ENCODE measurements at places on chromosomes 12 and 14.

DNA sequence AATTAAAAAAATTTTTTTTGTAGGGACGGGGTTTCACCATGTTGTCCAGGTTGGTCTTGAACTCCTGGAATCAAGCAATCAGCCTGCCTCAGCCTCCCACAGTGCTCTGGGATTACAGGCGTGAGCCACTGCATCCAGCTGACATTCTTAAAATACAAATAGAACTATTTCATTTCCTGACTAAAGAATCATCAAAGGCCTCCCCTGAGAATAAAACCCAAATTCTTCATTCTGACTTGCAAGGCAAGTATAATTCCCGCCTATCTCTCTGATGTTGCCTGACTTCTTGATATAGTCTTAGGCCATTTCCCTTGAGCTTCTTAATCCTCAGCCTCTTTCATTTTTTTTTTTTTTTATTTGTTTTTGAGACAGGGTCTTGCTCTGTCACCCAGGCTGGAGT, 4.4 kb upstream of the BICD1 start:
- no peak for DNase-seq

DNA sequence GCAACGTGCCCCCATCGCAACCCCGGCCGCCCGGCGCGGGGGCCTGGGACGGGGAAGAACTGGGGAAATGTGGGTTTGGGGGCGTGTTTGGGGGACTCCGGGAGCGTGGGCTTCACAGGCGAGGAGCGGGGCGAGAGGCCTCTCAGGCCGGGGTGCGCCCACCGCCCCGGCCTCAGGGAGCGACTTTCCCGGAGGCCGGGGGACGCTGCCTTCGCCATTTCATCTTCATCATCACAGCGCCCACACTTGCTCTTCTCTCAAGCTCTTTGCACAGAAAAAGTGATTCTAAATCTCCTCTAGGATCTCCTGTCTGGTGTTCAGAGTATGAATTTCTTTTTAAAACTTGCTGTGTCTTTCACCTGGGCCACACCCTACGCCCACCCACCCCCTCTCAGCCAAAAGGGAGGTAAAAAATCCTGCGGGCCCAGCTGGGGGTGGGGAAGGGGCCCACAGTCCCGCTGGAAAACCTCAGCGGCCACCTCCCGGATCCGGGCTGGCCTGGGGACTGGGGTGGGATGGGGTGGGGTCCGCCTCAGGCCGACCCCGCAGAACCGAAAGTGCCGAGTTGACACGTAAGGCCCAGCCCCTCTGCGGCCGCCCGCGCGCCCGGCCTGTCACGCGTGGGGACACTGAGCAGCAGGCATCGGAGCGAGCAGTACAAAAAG, 7.4 kb downstream of the CDKN1B start:
- no peak for DNase-seq

DNA sequence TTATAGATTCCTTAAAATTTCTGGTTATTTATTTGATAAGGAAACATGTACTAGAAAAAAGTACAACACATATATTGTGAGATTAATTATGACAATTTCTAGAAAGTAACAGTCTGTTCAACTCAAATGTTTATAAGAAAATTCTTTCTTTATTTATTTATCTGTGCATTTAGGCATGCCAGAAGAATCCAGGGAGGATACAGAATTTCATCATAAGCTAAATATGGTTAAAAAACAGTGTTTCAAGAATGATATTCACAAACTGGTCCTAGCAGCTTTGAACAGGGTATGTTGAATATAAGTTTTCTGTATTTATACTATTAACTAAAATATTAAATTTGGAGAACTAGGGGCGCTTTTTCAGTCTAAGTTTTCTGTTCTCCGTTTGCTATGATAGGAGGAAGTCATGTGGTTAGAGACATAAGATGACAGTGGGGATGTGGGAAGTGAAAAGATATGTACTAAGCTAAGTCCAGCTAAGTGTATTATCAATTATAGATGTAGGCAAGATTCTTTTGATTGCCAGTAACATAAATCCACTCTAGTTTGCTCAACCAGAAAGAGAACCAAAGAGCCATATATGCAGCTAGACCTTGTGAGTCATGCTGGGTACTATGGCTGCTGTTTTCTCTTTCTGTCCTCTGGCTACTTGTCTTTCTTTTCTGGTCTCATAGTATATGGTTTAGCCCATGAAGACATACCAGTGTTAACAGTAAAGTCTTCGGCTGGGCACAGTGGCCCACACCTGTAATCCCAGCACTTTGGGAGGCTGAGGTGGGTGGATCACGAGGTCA, 39.0 kb downstream of the LRRK2 start:
- no peak for DNase-seq

DNA sequence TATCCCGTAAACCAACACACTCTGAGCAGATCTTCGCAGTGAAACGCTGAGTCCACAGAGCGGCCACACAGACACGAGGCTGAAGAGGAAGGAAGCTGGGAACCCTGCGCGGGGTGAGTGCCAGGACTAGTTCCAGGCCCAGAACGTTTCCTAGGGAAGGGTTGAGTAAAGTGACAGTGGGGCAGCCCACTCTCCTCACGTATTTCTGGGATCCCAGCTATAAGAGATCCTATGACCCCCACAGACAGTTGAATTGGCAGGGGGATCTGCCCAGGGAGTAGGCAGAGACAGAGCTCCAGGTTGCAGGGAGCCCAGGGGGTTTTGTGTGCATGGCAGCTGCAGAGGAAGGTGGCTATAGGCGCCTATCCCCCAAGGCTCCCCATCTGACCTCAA, 51.1 kb downstream of the GTF2A1 start:
- no peak for DNase-seq

GRCh38 chr14:76710056-76711010, 50.9 kb upstream of the VASH1 start:
- DNase-seq = no peak

GRCh38 chr14:82431031-82431430, 897.4 kb upstream of the SEL1L start:
- DNase-seq = no peak

DNA sequence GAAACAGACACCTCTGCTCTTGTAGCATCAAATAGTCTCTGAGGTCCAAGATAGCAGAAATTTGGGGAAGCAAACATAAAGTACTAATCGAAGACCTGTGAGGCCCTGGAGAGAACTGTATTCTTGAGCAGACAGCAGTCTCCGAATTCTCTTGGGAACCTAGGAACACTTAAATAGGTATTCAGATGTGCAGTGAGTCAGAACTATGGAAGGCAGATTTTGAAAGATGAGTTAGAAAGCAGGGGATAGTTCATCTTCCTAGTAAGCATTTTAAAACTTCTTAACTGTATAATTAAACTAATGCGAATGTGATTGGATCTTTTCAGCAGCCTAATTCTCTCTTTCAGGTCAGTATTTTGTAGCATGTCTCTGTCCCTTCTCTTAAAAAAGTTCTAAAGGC, 30.6 kb downstream of the NAA30 start:
- DNase-seq = no peak

- no peak for DNase-seq
Observed at GRCh38 chr12:4855121-4855924, 54.4 kb upstream of the KCNA1 start.

- no peak for DNase-seq
Observed at GRCh38 chr12:52044292-52044983, 6.8 kb upstream of the NR4A1 start.

- DNase-seq = no peak
Observed at GRCh38 chr12:92495108-92495507, 207.7 kb upstream of the PLEKHG7 start.

GRCh38 chr12:55908726-55909512, 18.8 kb downstream of the PYM1 start:
- no peak for DNase-seq

DNA sequence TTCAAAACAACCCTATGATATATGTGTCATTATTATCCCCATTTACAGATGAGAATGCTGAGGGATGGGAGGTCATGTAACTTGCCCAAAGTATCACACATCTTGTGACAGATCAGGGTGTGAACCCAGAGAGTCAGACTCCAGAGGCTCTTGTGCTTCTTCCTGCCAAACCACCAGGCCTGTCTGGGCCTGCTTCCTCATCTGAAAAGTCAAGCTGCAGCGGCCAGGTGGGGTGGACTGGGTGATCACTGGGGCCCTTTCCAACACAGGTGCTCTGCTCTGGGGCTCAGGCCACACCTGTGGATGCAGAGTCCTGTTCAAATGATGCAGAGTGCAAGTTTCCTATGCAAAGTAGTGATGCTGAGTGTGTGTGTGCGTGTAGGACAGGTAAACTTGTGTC, 26.7 kb downstream of the TSPAN11 start:
- DNase-seq = no peak

- peak; percentile 23 for DNase-seq
Observed at GRCh38 chr12:54032627-54033100, at the start of gene HOXC5. HOXC5 (plus strand) TSS chr12:54033050; CDS start chr12:54033123, 73 bp downstream.

GRCh38 chr12:58818546-58818945, 101.8 kb downstream of the LRIG3 start:
- DNase-seq = no peak

- no peak for DNase-seq
Observed at GRCh38 chr14:90664911-90665310, 151.3 kb downstream of the TTC7B start.

DNA sequence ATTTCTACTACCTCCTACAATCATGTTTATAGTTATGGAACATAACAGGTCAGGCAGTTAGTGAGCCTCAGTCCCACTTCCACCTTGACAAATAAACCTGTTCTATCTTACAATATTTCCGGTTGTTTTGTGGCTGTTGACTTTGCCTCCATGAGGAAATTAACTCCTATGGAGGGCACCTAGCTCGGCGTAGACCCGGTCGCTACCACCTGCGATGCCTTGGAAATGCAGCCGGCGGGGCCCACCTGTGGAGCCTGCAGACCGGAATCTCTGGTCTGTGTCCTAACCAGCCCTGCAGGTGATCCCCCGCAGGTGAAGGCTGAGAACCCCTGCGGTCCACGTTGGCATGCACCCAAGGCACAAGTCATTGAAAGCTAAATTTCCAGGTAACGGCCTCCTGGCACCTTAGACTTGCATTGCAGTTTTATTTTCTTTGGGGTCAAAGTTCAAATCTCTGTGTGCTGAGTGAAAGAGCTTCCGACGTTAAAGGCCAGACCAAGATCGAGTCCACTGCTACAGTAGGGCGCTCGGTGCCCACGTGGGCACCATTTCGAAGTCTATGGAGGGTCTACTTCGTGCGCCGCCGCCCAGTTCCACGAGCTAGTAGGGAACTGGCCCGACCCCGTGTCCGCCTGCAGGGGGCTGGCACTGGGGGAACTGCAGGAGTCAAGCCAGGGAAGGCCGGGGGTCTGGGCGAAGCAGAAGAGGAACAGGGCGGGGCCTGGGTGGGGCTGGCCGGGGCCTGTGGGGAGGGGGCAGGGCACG, 782 bp upstream of the PIWIL1 start:
- DNase-seq = no peak

GRCh38 chr14:90850487-90850886, 34.3 kb upstream of the TTC7B start:
- DNase-seq = no peak
